Purkinje cell (primary cell): ENCODE measurements at places on chromosomes 6 and 20. TPM values are rescaled to one million over a fixed set of nuclear protein-coding genes. Genes with fewer than 3 reads are reported as not detected.

Gene TBX18
- not detected in 2 replicates for polyA plus RNA-seq

Gene FLRT3
- polyA plus RNA-seq, result 0.34 and 8.2 TPM in 2 replicates

Gene TNF
- not detected in 2 replicates for polyA plus RNA-seq

Gene ADAM33
- 1.1 TPM in 1 of 2 replicates, not detected in the other for polyA plus RNA-seq

Gene MAFB
- polyA plus RNA-seq, result 1.7 TPM in 1 of 2 replicates, not detected in the other
